Hematopoietic multipotent progenitor cell treated with erythropoietin and hydrocortisone succinate and interleukin-3 and kit ligand, for 4 days (in vitro differentiated cells): ENCODE measurements at places on chromosomes 5 and 9.

DNA sequence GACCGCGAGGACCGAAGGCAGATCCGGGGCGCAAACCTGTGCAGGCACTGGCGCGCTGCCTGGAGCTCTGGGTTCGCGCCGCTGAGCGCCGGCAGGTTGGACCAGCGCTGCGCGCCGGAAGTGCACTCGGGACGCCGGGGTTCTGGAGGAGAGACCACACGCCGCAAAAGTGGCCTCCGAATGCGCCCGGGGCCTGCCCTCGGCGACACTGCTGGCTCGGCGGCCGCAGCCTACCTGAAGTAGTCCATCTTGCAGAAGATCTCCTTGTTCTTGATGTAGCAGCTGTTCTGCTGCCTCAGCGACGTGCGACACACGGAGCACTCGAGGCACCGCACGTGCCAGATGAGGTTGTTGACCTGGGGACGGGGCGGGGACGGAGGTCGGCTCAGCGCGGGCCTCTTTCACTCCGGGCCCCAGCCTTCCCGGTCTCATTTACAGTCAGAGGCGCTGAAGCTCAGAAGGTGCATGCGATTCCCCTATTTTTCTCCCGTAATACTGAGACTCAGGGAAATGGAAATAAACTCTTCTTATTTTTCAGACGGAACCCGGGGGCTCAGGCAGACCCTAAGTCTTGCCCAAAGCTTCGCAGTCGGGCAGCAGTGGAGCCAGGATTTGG, 2.5 kb downstream of the LHX6 start:
- no peak for DNase-seq

- DNase-seq: no peak
Measured at GRCh38 chr9:110036286-110036685, 171.7 kb downstream of the C9orf152 start.

DNA sequence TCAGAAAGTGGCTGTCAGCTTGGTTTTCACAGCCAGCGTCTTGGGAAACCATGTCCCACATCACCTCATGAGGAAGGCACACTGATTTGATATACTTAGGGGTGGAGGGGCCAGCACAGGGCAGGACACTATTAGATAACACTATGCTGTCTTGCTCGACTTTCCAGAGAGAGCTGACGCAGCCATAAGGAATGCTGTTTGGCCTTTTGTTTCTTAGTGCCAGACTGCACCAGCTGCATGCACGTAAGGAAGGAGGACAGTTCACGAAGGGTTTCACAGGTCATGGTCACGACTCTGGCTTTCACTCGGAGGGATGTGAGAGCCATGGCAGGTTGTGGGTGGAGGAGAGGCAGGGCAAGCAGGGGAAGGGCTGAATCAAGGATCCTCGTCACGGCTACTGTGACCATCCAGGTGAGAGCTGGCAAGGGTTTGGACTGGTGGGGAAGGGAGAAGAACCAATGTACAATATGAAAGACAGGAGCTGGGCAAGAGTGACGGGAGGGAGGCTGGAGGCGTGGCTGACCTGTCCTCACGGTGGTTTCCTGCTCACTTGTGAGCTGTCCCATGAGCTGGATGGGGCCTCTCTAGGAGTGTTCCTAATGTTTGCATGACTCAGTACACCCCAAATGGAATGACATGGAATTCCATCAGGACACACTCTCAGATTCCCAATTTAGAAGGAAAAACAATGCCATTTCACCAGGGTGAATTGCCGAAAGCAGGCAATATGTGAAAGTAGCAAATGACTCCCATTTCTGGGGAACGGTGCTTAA, 61.7 kb downstream of the OTULIN start:
- no peak for DNase-seq

- DNase-seq: no peak
Measured at GRCh38 chr9:138112090-138112748, 234.6 kb downstream of the CACNA1B start.

GRCh38 chr9:132007371-132008025, 72.2 kb downstream of the MED27 start:
- DNase-seq: no peak

DNA sequence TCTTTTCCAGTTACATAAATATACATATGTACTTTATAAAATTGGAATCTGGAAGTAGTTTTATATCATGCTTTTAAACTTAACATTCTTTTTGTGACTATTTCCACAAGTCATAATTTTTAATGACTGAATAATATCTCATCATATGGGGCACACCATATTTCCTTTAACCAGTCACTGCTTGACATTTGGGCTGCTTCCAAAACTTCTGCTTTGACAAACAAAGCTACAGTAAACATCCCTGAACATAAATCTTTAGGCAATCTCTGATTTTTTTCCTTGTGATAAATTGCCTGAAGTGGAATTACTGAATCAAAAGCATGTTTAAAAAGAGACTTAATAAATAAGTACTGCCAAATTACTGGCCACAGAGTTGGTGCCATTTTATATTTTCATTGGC, 178.0 kb downstream of the FSTL4 start:
- no peak for DNase-seq

GRCh38 chr5:97191893-97192292, 8.8 kb upstream of the RIOK2 start:
- no peak for DNase-seq

GRCh38 chr9:112784020-112784785, 33.6 kb downstream of the SNX30 start:
- DNase-seq: no peak

DNA sequence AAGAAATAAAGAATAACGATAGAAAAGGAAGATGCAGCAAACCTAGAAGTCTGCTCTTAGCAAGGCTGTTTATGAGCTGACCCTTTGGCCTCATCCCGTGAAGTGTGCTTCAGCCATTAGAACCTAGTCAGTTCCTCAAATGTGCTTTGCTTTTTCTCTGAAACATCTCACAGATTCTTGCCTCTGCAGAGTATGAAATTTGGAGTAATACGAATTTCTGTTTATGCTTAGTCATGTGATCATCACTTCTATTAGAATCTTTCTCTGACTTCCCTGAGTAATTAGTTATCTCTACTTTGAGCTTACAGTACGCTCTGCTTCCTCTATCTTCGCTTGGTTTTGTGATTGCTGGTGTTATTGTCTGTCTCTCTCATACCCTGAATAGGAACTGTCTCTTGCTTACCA, 11.3 kb downstream of the CYSTM1 start:
- peak; percentile 28 for DNase-seq

GRCh38 chr5:180207593-180207992, 1.4 kb downstream of the RASGEF1C start:
- no peak for DNase-seq

DNA sequence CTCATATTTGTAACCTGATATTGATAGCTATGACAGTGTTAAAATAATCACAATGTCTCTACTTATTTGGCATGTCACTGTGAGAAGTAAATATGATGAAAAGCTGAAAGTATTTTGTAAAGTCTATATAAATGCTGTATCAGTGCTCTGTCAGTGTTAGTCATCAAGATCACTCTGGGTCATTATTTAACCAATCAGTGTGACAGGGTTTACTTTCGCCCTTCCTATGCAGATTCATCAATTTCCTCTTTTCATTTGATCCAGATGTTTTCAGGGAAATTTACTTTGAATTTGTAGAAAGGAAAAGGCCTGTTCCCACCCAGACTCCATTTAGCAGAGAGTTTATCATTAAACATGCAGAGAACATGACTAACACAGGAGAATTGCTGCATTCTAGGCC, 9.9 kb upstream of the PCSK5 start:
- DNase-seq: no peak

DNA sequence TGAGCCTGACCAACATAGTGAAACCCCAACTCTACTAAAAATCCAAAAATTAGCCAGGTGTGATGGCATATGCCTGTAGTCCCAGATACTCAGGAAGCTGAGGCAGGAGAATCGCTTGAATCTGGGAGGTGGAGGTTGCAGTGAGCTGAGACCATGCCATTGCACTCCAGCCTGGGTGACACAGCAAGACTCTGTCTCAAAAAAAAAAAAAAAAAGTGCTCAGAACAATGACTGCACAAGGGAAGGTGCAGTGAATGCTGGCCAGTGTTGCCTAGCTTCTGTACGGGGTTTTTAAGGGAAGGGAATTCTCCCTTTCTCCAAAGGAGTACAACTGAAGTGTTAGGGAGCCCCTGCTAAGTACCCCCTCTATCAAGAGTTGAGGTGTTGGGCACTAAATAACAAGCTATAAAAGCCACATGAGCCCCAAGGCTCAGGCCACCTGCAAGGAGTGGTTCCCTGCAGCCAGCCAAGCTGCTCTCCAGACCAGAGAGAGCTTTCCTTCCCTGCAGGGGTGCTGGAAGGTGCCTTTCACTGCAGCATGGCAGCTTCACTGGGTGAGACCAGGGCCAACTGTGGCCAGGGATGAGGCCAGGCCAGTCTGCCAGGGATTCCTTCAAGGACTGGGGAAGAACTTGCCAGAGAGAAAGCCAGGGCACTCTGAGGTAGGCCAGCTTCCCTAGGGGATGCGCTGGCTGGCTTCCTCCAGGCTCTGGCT, 14.8 kb downstream of the GADD45G start:
- no peak for DNase-seq

DNA sequence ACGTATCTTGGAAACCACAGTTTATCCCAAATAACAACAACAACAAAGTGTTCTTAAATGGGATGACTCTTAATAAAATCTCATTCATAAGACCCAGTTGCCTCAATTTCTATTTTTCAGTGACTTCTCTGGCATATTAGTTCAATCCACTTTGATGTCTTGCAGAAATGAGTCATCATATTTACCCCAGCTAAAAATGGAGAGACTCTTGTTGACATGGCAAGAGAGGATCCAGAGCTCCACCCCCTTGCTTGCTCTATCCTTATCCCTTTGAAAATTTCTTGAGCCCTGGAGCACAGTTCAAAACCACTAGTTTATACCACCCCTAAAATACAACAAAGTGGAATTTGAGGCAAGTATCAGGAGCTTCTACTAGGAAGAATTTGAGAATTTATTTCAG, 20.8 kb downstream of the VCAN start:
- DNase-seq: no peak

DNA sequence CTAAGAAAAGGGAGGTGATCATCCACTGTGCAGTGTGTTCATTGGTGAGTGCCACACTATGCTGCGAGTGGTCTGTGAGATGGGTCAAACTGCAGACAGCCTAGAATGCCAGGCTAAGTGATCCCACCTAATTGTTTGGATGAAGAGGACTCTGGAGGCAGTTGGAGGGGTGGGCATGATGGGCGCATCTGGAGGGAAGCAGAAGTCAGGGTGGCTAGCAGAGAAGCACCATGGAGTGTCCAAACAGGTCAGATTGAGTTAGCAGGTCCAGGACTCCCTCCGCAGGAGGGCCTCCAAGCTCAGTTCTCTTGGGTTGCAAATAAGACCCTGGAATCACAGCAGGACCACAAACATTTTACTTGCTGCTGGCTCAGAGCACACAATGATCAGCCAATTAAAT, 19.9 kb upstream of the ANGPTL2 start:
- DNase-seq: no peak

DNA sequence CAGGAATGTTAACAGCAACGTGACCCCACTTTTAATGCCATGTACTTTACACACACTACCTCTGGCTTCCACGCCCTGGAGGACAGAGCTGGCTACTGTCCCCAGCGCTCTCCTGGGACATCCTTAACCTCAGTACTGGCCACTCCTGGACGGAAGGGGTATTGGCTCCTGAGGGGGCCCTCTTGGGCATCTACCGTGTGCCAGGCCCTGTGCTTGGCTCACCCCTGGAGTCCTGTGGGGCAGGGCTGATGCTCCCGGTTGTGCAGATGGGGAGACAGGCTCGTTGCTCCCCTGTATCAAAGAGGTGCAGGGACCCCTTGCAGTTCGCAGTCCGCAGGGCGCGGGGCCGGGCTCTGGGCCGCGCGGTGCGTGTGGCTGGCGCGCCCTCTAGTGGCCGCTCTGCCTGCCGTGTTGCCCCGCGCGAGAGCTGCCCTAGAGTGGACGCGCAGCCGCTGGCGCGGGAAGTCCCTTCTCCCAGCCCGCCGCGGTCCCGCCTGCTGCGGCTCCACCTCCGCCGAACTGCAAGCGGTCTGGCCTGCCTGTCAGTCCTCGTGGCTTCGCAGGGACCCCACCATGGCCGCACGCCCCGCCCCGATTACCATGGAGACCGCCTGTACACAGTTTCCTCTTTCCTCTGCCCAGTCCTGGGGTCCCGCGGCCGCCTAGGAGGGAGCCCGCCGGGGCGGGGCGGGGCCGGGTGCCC, at the start of gene WDR38:
WDR38 (plus strand) TSS at position 632 of the 703 bp plus-strand sequence. CDS start 72 bp downstream, outside the sequence.
- DNase-seq: peak; percentile 88

- DNase-seq: peak; percentile 84
Measured at GRCh38 chr5:125002727-125003598, 256.5 kb upstream of the ZNF608 start.

- no peak for DNase-seq
Measured at GRCh38 chr9:129497005-129497812, 123.7 kb downstream of the C9orf50 start.
